ENCODE measurements at places on chromosomes 6 and 20.

DNA sequence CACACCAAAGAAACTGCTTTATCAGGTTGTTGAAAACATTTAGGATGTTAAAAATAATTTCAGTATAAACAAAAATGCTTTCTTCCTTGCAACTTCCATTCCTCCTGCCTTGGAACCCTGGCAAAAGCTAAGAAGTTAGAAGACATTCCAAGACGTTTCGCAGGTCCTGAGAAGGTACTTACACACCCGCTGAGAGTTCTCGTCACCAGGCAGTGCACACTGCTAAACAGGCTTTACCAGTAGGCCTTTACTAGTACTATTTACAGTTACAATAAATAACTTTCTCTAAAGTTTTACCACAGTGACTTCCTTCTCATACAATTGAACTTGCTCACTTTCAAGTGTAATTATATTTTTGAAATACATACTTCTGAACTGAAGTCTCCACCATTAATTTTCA lies 81.4 kb upstream of the RPS6KA2 start:
- no peak for DNase-seq

DNA sequence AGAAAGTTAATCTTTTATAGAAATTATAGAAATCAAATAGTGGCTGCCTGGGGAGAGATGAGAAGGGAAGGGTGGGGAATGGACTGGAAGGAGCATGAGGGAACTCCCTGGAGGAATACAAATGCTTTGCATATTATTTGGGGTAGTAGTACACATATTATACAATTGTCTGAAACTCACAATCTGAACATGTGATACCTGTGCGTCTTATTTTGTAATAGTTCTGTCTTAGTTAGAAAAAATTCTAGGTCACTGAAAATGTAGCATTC lies 30.7 kb upstream of the SPTLC3 start:
- DNase-seq, result no peak

DNA sequence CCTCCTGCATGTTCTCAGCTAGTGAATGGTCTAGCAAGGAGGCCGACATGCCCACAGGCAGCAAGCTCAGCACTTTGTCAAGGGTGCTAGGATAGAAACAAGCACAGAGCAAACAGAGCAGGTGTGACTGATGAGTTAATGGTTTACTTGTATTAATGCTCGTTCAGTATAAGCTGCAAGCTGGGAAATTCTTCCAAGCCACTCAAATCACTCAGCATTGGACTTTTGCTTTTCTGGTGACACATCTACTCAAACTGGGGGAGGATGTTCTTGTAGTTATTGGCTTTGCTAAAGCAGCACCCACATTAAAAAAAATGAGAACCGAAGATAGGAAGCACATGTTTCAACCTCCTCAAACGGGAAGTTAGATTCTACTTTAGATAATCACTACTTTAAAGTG lies 43.1 kb upstream of the NEDD9 start:
- DNase-seq, result no peak

DNA sequence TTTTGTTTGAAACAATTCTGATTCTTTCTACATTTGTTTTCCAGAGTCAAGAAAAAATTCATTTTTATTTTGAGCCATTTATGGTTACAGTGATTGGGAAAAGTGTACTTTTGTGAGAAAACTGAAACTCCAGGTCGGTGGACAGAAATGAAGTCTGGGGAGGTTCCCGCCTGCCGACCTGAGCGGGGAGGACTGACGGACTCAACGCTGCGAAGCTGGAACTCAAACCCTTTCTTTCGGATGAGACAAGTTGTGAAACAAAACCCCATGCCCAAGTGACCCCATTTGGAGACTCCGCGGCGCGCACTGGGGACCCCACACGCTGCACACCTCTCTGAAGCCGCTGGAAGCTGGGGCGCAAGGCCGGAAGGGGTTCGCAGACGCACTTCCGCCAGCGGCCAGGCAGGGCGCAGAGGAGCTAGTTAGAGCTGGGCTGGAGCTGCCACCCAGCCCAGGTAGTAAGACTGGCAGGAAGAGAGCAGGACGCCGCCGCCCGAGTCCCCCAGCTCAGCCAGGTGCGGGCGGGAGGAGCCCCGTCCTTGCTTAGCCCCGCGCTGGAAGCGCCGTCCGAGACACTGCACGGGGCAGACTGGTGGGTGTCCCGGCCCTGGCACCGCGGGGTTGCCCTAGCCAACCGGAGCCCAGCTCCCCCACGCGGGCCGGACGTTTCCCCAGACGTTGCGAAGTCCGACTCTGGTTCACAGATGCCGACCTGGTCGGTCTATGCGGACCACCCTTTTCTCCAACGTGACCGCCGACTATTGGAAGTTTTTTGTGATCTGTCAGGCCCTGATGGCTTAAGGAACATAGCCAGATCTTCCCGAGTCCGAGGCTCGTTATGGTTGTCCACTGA lies 19.8 kb upstream of the ZSCAN16 start:
- peak; percentile 85 for DNase-seq

DNA sequence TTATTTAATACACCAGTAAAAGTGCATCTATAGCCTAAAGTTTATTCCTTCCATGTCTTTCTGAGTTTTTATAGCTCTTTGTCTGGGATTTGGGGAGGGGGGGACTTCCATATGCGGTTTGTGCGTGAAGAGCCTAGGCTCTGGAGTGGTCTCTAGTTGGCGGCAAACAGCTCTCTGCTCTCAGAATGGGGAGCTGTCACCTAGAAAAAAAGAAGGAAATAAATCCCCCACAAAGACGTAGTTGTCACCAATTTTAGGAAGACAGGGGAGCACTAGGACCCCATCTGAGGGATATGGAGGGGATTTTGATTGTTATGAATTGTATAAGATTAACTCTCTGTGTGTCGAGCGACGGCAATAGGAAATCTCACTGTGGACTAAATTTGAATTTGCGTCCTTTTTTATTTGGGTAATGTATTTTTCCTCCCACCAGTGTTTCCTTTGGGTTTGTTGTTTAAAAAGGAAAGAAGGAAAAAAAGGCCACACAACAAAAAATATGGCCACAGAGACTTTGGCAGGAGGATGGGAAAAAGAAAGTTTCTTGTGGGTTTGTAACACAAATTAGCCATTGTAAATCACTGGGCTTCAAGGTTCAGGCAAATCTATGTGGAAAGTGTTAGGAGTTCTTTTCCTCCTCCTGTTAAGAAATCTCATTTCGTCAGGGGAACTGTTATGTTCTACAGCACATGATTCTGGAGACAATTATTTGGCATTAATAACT lies 7.4 kb downstream of the POU3F2 start:
- DNase-seq, result no peak

DNA sequence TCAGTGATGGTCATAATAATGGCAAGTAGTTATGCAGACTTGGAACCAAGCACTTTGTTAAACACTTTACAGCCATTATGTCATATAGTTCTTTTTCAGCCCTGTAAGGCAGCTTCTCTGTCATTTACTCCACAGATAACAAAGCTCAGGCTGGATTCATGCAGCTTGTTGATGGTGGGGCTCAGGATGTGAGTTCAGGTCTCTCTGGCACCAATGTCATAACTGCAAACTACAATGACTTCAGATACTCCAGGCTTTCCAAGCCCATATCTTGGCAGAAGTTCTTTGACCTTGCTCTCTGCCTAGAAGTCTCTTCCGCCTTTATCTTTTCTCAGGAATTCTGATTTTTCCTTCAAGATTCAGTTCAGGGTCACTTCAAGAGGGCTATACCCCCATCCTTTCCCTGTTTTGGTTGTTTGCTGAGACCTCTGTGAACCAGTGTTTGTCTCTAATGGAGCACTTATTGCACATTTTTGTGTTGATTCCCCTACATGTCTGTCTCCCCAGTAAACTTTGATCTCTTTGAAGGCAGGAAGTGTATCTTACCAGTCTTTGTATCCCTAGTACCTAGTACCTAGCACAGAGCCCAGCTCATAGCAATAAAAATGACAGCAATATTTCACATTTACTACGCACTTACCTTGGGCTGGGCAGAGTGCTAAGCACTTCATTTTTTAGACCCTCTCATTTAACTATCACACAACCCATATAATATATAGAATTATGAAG lies 19.7 kb upstream of the EFHC1 start:
- DNase-seq, result no peak

DNA sequence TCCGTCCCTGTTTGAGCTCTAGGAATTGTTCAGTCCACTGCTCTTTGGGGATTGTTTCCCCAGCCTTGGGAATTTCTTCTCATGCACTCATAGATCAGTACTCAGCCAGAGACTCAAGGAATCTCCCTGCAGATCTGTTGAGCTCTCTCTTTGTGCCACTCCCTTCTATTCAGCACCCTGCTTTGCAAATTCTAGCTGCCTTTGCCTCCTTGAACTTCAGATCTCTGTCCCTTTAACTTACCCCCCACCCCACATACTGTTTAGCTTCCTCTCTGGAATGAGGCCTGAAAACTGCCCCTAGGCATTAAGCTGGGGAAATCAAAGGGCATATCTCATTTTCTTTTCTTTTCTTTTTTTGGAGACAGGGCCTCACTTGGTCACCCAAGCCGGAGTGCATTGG lies 30.5 kb downstream of the QRSL1 start:
- no peak for DNase-seq

DNA sequence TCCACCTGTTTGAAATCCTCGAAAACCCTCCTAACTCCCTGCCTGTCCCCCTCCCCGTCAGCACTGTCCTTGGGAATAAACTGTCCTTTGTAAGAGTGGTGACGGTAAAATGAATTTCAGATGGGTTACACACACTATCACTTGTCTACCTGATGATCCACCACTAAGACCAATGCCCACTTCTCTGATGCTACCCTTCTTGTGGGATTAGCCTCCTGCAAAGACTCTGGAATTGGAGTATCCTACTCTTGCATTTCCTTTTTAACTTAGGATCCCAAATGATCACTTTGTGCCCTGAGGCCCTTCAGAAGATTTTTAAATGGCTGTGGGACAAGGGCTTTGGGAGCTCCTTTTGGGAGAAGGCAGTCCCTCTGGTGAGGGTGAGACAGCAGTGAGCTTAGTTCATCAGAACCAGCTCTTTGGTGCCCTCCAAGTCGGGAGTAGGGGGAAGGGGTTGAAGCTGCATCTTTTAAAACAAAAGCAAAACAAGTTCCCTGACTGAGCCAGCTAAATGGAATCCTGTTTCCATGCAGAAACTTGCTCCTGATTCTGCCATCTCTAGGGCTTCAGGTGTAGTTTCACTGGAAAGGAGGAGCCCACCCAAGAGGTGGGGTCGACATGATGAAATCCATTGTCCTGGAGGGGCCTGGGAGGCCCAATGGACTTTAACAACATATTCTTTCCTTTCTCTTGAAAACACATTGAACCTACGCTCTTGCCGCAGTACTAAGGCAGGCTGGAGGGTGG lies 86.5 kb downstream of the ASXL1 start:
- DNase-seq, result no peak

DNA sequence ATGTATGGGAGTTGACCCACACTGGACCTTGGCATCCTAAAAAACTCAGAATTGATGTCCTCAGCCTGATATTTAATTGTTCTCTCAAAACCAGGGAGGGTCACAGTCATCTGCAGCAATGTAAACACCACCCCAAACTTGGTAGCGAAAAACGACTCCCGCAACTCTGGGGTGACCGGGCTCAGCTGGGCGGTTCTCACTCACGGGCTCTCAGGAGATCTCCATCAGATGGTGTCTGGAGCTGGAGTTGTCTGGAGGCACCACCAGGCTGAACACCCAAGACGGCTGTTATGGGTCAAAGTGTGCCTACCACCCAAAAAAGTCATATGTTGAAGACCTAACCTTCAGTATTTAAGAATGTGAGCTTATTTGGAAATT lies 50.9 kb upstream of the NXT1 start:
- DNase-seq, result no peak

- DNase-seq, result no peak
Observed at GRCh38 chr20:59820204-59821041, 113.0 kb downstream of the SYCP2 start.

GRCh38 chr6:100171533-100172321 lies 177.7 kb upstream of the MCHR2 start:
- DNase-seq, result no peak

GRCh38 chr6:27303613-27304272 lies 8.3 kb downstream of the POM121L2 start:
- DNase-seq, result no peak

- DNase-seq, result no peak
Observed at GRCh38 chr6:157158897-157159296, 164.4 kb downstream of the TMEM242 start.

- DNase-seq, result no peak
Observed at GRCh38 chr6:75349262-75349984, 64.8 kb upstream of the TMEM30A start.

- no peak for DNase-seq
Observed at GRCh38 chr20:4918473-4918872, 82.8 kb downstream of the SLC23A2 start.

DNA sequence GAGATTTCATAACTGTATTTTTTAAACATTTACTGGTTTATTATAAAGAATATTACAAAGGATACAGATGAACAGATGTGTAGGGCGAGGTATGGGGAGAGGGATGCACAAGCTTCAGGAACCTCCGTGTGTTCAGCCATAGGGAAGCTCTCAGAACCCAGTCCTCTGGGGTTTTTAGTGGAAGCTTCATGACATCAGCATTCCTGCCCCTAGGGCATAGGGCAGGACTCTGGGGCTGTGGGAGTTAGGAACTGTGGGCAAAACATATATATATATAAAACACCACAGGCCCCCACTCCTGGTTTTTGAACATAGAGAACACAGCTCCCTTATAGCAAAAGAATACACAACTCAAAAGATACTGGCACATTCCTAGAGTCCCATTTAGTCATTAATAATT lies 21.9 kb downstream of the EFCAB8 start:
- no peak for DNase-seq

GRCh38 chr20:44495802-44496481 lies 20.3 kb downstream of the TTPAL start:
- no peak for DNase-seq

DNA sequence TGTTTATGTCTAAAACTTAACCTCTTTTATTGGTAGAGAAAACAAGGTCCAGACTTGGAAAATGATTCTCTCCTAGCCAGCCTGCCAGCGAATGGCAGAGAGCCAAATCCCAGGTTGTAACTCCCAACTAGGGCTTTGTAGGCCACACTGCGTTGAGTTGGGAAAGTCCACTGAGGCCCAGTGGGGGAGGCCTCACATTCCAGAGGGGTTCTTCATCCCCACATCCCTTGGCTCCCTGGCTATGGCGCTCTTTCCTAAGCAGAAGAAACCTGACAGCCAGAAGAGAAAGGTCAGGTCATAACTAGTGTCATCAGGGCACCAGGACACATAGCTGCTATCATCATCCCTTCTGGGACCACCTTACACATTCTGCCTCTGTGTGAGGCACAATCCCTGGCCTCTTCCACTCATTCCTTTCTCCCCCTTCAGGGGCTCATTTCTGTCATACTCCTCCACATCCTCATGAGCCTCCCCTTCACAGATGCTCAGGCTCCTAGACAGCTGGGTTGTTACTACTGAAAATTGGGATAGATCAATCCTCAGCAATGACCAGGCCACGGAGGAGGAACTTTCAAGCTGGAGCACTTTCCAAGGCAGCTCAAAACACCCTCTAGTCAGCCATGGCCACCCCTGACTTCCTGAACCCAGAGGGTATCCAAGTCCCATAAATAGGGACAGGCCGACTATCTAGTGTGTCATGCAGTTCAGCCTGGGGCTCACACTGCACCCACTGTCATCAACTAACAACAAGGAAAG lies 48.6 kb downstream of the TCP11 start:
- no peak for DNase-seq

DNA sequence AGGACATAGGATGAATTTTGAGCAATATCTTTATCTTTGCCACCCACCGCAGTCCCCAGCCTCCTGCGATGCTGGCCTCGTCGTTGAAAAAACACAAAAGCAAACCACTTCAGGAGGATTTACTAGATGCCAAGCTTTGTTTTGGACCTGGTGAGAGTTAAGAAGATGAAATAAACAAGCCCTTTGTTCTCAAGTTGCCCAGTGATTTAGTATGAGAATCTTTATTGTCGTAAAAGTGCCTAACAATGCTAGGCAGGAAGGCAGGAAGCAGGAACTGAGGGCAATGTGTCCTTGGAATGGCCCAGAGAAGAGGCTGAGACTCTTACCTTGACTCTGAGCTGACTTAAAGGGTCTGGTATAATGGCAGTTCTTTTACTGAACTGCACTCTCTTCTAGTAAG lies 116.0 kb downstream of the TRMT11 start:
- no peak for DNase-seq

Measured in activated T-cell treated with anti-CD3 and anti-CD28 coated beads, Interleukin-2, amount 50 U/mL, for 1 hour (primary cell).